Activated CD8-positive, alpha-beta T cell treated with anti-CD3 and anti-CD28 coated beads, Interleukin-2, amount 10 ng/mL, durations not matched to agents 7 days and 5 days (primary cell): ENCODE measurements at places on chromosomes 12 and 14. TPM values are rescaled to one million over a fixed set of nuclear protein-coding genes. Genes with fewer than 3 reads are reported as not detected.

DNA sequence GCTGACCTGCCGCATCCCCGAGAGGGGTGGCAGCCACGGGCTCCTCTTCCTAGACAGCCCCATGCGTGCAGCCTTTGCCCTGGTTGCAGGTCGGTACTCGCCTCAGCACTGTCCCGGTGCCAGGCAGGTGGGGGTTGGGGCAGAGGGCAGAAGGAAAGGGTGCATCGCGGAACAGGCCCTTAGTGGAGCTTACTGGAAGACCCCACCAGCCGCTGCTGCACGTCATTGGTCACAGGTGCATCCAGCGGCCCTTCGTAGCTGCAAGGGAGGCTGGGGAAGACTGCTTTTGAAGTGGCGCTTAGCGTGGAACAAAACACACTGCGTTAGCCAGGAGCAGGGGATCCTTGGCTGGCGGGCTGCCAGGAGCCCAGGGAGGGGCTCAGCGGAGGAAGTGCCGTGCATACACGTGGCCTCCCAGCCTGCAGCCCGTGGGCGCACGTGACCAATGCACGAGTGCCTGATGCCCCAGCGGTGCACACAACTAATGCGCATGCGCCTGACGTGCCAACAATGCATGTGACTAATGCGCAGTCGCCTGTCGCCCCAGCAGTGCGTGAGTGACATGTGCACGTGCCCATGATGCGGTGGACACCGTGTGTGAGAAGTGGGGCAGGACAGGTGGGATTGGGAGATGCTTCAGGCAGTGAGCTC lies 5.0 kb upstream of the EP400 start:
- DNase-seq = no peak
- H3K4me1 ChIP-seq = peaks cover 23% of the 10 kb centered on the region
- H3K4me3 ChIP-seq = no peak overlapping the region

DNA sequence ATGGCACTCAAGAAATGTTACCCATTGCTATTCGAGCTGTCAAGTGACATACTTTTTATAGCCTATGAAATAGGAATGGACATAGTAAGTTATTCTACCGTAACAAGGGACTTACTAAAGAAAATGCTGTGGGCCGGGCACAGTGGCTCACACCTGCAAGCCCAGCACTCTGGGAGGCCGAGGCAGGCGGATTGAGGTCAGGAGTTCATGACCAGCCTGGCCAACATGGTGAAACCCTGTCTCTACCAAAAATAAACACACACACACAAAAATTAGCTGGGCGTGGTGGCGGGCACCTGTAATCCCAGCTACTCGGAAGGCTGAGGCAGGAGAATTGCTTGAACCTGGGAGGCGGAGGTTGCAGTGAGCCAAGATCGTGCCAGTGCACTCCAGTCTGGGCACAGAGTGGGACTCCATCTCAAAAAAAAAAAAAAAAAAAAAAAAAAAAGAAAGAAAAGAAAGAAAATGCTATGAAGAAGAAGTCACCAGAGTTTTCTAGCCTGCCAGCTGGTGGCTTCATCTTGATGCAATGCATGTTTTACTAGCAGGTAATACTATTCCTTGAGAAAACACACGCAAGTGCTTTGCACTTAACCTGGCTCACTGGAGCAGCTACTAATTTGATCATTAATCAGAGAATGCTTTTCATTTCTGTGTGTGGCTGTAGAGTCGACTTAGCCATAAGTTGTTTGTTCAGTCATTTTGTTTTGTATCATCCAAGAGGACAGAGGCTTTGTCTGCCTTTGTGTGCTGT lies 166.7 kb upstream of the MYL2 start:
- no peak overlapping the region for H3K27ac ChIP-seq
- no peaks in the 10 kb centered on the region for H3K36me3 ChIP-seq
- peaks cover 31% of the 10 kb centered on the region for H3K27me3 ChIP-seq
- no peaks in the 10 kb centered on the region for H3K4me1 ChIP-seq
- no peak overlapping the region for H3K4me3 ChIP-seq
- no peak for DNase-seq

- peaks cover 14% of the 10 kb centered on the region for H3K27me3 ChIP-seq
- no peak overlapping the region for H3K27ac ChIP-seq
- DNase-seq = no peak
Observed at GRCh38 chr12:116712458-116713303, 25.2 kb downstream of the SPRING1 start.

GRCh38 chr14:19851365-19851764 lies 23.6 kb upstream of the OR4K2 start:
- H3K36me3 ChIP-seq = no peaks in the 10 kb centered on the region
- H3K27ac ChIP-seq = no peak overlapping the region
- no peak overlapping the region for H3K4me3 ChIP-seq
- no peak for DNase-seq
- H3K27me3 ChIP-seq = no peaks in the 10 kb centered on the region

Gene HELB
- total RNA-seq = 25.7 TPM
